ENCODE measurements at places on chromosomes 7 and 10.
A peak's percentile ranks its signal among the peaks of the same experiment; 100 is the strongest.

- no peak for DNase-seq
These were observed 134.4 kb downstream of the ARHGAP21 start for GRCh38 chr10:24589265-24589664.

DNA sequence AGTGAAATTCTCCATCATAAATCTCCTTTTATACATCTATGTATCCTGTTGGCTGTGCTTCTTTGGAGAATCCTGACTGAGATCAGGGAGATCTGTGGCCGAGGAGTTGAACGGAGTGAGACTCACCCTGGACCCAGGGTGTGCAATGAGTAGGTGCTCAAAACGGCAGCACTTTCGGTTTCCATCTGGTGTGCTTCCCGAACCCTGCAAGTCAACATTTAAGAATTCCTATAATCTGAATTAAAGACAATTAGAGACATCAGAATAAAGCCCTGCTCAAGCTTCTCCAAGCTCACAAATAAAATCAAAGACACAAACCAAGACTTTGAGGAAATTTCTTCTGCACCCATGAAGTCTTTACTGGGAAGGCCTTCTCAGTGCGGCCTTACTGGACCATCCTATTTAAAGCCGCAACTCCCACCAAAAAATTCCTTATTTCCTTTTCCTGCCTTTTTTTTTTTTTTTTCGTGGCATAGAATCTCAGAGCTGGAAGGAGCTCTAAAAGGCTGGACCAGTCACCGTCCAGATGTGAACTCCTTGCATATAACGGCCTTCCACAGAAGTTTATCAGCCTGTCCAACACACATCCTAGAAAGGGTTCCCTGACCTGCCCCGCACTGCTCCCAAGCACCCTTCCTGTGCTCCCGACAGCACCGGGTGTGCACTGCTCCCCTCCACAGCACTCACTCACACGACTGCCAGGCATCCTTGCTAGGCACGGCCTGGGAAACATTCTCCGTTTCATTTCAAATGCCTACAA, 29.7 kb downstream of the GNA12 start:
- DNase-seq, result no peak

DNA sequence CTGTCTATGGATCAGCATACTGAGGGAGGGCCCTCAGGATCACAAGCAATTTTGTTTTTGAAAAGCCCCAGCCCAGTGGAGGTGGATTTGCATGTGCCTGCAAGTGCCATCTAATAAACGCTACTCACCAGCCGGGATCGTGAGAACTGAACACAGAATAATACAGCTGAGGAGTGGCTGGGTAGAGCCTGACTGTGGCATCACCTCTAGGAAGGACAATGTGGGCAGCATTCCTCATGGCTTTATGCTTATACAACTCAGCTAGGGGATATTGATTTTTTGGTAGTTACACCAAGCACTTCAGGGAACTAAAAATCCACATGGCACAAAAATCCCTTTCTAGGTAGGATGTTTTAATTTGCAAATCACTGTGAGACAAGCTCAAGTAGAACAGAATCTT, 72.7 kb upstream of the PALS2 start:
- no peak for DNase-seq

GRCh38 chr7:12851841-12852240, 164.4 kb downstream of the ARL4A start:
- no peak for DNase-seq

DNA sequence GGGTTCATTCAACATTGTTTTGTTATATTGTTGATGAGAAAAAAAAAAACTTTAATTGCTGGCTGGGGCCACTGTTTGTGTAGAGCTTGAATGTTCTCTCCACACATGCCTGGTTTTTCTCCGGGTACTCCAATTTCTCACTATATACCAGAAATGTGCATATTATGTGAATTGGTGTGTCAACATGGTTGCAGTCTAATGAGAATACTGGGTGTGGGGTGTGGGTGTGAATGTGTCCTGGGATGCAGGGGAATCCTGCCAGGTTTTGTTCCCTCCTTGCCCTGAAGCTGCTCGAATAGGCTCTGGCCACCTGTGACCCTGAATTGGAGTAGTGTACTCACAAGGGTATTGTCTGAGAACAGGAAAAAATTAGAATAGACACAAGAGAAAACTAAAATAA, 81.4 kb downstream of the VIM start:
- no peak for DNase-seq

GRCh38 chr7:16636555-16637101, 8.9 kb downstream of the ANKMY2 start:
- no peak for DNase-seq

DNA sequence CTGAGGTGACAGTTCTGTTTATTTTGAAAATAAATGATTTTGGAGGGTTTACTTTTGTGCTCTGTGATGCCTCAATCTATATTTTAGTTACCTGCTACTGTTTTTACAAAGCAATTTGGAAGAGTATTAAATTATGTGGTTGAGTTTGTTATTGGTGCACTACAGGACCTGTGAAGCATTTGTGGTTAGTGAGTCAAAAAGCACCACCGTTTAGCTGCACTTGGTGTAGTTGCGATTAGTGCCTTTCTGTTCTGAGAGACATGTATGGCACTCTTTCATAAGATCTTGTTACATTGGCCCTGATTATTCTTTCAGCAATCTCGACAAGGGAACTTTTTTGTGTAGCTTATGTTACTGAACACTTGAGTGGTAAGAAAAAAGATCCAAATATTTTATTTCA, 132.2 kb downstream of the BBS9 start:
- DNase-seq, result no peak

- DNase-seq, result no peak
These were observed 199.4 kb upstream of the NPVF start for GRCh38 chr7:25427721-25428120.

DNA sequence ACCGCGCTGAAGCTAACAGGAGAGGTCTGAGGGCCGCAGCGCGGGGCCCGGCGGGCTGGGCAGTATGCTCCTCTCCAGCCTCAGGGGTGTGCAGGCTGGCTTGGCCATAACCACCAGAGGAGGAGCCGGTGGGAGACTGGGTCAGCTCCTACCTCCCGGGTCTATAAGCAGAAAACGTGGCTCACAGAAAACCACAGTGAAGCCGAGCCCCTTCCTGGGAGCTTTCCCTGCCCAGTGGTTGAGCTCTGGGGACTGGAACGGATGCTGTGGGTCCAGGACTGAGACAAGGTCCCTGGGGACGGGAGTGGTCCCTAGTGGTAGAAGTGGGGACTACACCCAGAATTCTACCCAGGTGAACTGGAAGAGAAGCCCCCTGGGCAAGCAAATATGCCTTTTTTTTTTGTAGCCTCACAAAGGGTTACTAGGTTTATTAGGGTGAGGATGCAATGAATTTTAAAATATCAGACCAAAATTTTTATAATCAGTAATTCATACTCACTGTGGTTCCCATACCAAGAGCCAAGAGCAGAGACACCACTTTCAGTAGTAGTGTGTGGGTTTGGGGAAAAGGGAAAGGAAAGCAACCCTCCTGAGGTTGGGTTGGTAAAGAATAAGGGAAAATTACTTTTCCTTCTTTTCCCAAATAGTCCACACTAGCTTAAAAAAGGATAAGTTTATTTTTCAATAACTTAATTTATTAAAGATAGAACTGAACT, 67.9 kb upstream of the PRKCQ start:
- DNase-seq, result peak; percentile 40

DNA sequence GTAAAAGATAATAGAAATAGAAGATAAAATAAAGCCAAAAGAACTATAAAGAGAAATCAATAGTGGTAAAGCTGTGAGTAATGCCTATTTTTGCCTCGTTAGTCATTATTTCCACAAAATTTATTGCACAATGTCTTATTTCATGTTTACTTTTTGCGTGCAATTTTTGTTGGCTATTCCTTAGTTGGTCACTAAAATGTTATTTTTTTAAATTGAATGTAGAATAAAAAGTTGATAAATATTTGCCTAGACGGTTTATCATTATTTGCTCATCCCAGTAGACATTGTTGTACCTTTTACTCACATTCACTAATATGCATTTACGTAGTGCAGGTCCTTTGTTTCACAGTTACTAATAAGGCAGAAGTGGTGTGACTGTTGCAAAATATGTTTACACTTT, 227.8 kb upstream of the BMPER start:
- DNase-seq, result no peak

DNA sequence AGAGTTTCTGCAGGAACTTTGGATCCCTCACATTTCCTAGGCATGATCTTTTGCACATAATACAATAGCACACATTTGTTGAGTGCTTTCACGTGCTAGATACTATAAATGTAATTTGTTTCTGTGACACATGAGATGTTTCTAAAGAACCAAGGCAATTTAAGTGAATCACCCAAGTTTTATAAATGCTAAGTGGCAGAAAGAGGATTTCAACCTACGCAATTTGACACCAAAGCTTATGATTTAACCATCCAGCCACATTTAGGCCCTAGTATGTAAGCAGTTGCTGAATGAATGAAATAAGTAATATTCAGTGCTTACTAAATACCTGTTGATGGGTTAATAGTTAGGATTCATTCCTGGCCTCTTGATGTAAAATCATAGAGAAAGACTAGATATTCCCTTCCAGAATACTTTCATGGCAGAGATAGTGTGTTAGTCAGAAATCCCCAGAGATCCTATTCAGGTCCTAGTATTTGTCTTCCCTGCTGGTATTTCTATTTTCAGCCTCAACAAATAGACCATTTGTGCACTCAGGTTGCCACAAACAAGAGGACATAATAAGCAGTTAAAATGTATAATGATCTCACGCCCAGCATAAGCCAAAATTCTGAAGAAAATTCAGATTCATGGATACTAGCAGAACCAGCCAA, 572.6 kb downstream of the IPMK start:
- no peak for DNase-seq

DNA sequence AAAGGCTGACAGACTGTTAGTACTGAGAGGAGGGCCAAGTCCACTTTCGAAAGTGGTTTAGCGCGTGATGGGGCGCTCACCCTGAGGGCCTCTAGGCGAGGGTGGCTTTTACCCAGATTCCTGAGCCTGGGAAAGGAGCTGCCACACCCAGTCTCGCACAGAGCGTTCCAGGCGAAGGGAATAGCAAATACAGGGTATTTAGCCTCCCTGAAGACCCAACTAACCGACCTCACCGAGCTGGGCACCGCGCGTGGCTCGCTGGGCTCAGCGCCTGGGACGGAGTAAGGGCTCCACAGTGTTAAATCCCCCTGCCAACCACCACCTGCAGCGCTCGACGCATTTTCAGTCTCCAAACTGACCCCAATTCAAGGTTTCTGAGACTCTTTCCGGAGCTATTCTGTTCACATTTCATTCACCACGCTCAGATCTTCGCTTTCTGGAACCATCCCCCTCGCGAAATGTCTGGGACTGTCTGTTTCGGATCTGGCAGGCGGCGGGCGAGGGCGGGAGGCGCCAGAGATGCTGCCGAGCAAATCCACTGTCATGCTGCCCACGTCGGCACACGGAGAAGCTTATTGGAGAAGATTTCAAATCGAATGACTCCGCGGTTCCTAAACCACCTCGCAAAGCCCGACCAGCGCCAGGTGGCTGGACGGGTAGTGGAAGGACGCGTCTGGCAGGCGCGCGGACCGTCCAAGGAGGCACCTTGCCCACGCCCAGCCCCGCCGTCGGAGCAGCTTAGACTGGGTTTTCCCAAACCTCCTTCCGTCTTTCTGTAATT, 1.4 kb upstream of the OSBPL3 start:
- peak; percentile 56 for DNase-seq

All from LoVo (cell line).